ENCODE measurements at places on chromosomes 2 and 18.

DNA sequence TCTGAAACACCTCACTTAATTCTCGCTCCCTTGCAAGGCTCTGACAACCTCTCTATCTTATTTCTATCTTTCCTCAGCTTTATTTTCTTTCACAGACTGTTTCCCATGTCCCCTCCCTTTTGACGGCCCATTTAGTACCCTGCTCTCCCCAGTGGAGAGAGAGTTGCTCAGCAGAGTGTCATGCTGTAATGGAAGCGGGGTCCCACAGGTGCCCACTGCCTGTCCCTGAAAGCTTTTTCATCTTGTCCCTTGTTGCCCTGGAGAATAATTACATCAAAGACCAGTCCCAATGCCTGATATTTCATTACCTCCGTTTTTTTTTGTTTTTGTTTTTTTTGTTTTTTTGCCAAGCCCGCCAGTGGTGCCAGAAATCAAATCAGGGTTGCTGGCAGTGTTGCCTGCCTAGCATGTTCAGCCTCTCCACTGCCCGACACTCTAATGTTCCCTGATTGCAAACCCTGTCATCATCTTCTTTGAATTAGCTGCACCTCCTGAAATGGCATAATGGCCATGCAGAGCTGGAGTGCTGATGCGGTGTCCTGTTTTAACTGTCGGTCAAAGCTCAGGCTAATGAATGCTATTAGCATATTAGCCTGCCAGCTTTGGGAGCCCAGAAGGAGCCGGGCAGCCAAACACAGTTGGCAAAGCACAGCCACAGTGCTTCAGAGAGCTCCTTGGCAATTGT is 71.2 kb upstream of the CAVIN2 start:
- DNase-seq = no peak

DNA sequence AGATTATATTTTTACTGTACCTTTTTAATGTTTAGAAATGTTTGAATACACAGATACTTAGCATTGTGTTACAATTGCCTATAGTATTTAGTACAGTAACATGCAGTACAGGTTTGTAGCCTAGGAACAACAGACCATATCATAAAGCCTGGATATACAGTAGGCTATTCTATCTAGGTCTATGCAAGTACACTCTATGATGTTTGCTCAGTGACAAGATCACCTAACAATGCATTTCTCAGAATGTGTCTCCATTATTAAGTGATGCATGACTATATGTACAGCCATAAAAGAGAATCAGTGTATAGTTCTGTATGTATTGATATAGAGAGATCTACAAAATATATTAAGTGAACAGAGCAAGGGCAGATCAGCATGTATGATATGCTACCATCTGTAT is 616.4 kb downstream of the XIRP2 start:
- no peak for DNase-seq

DNA sequence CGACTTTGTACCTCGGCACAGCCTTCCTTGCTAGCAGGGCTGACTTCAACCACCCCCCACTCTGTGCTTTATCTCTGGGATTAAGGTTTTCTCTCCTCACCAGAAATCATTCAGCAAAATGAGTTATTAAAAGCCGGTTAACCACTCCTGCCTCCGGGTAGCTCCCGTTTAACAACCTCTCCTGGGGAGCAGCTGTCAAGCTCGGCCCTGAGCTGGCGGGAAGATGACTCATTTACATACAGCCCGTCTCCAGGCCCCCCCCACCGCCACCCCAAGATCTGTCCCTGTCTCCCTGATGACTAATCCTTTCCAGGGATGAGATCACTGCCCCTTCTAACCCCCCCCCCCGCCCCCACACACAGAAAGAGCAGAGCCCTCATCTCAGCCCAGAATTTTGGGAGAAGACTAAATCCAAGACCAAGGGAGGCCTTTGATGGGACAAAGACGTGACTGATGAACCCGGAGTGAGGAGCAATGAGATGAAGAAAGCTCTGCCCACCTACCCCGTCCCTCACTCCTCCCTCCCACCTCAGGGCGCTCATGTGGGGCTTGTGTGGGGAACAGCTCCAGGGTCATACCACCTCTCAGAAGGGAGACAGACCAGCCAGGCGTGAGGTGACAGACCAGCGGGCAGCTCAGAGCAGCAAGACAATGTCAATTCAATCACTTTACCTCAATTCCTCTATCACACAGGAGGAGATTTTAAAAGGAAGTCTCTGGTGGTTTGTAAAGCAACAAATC is 131.4 kb downstream of the MSH2 start:
- no peak for DNase-seq

GRCh38 chr2:234607691-234608090 is 110.8 kb upstream of the ARL4C start:
- no peak for DNase-seq

- no peak for DNase-seq
Observed at GRCh38 chr2:217794133-217794986, 208.4 kb downstream of the TNS1 start.

DNA sequence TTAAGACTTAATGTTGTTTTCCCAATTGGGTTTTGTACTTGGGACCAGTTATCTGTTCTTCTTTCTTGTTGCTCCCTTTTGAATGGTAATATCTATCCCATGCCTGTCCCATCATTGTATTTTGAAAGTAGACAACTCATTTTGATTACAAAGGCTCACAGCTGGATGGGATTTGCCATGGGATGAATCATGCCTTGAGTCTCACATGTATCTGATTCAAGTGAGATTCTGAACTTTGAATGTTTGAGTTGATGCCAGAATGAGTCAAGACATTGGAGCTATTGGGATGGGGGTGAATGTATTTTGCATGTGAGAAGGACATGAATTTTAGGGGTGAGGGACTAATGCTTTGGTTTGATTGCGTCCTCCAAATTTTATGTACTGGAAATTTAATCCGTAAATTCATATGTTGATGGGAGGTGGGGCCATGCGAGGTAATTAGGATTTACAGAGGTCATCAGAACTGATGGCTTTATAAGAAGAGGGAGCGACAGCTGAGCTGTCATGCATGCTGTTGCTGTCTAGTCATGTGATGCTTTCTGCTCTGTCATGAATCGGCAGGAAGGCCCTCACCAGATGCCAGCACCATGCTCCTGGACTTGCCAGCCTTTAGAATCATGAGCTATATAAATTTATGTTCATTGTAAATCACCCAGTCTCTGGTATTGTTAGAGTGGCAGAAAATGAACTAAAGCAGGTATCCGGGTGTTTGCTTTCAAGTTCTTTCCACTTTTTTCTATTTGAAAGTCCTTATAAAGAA is 741.3 kb upstream of the RAB6C start:
- DNase-seq = no peak

- peak; percentile 79 for DNase-seq
Observed at GRCh38 chr2:43462866-43463641, 132.8 kb downstream of the THADA start.

GRCh38 chr2:99488539-99489062 is 1.2 kb downstream of the REV1 start:
- peak; percentile 13 for DNase-seq

DNA sequence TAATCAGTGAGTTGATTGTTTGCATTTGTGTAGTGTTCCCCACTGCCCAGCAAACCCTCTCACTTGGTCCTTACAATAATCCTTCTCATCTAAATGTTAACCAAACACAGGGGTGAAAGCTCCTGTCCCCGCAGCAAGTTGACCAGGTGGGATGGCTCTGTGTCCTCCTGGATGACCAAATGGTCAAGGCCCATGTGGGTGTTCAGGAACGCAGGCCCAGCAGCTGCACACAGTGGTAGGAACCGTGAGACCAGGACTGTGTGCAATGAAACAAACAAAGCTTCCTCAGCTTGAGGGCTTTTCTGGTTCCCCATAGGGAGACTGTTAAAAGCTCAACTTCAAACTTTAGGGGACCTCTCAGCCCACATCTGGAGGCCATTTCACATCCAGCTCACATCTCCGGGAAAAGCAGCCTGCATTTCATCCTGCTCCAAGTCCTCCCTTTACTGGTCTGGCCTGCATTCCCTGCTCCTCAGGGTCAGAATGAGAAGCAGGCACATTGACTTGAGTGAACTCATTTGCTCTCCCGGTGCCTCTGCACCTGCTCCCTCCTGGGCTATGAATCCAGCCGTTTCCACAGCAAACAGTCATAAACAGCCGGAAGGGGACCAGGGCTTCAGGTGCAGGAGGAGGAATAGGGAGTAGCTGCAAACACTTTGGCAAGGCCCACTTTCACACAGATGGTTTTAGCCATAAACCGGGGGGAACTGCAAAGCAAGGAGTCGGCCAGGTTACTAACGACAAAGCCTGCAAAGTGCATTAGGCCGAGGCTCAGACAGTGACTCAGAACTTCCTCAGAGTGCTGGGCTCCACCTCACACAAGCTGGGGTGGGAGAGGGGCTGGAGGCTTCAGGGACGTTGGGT is 144.7 kb downstream of the CAPN13 start:
- DNase-seq = no peak

DNA sequence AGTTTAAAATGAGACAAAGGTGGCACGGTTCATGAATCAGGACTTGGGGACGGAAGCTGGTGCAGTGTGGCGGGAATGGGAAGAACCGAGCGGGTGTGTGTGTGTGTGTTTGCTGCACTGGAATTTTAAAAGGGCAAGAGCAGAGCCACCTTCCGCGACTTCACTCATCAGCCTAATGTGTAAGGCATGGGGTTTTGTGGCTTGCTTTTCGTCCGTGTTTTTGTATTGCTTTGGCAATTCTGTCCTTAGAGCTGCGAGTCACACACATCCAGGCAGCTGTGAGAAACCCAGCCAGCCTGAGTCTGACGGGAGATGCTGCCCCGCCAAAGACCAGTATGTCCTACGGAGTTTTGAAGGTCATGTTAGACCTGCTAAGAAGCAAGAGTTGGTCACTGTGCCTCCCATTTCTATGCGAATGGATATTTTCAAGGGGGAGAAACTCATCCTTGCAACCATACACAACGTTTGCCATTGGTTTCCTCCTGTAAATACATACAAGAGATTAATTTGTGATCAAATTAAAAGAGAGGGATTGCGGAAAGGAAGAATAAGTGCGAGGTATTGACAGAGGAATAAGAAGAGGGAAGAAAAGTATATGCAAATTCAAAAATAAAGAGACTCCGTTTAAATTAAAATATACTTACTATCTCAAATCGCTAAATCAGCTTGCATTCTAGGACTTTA is 665 bp upstream of the CACNB4 start:
- peak; percentile 35 for DNase-seq

- no peak for DNase-seq
Observed at GRCh38 chr2:150319085-150319484, 168.4 kb downstream of the RND3 start.

GRCh38 chr2:102063941-102064678 is 72.3 kb downstream of the IL1R2 start:
- peak; percentile 91 for DNase-seq

Data from lung (tissue), 17 donors.